Keratinocyte (primary cell): ENCODE measurements at places on chromosomes 7 and 10.

- peak; percentile 15 for DNase-seq
Measured at GRCh38 chr7:81469869-81470723, 299.8 kb downstream of the HGF start.

DNA sequence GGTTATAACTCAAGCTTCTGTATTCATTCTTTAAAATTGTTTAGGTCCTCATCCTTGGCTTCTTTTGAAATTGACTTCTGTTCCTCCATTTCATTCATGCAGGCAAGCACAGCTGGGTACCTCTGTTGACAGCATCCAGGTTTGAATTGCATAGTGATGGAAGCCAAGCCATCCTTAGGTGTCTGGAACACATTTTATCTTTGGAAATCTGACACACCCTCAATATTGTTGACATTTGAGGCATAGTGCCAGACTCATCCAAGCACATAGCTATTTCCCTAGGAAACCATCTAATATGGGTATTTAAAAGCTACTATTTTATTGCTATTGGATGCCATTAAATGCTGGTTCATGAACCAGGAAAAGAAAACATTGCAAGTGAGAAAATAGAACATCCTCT, 142.1 kb upstream of the PTPRZ1 start:
- no peak for DNase-seq

- DNase-seq, result no peak
Measured at GRCh38 chr7:464454-465401, 54.9 kb downstream of the PDGFA start.

DNA sequence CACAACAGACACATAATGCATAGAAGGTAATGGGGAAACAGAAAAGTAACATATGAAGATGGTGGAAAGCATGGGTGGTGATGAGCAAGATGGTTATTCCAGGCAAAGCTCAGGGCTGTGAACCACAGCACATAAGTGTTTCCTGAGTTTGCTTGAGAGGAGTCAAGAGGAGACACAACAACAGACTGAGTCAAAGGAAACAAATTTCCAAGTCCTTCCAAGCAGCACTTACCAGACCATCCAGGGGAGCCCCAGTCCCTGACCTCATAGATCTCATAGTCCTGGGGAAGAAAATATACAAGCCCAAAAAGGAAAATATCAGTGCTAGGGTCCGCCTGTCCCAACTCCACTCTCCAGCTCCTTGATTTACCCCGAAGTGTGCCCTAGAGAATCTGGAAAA, 216.6 kb upstream of the FZD1 start:
- DNase-seq, result no peak

DNA sequence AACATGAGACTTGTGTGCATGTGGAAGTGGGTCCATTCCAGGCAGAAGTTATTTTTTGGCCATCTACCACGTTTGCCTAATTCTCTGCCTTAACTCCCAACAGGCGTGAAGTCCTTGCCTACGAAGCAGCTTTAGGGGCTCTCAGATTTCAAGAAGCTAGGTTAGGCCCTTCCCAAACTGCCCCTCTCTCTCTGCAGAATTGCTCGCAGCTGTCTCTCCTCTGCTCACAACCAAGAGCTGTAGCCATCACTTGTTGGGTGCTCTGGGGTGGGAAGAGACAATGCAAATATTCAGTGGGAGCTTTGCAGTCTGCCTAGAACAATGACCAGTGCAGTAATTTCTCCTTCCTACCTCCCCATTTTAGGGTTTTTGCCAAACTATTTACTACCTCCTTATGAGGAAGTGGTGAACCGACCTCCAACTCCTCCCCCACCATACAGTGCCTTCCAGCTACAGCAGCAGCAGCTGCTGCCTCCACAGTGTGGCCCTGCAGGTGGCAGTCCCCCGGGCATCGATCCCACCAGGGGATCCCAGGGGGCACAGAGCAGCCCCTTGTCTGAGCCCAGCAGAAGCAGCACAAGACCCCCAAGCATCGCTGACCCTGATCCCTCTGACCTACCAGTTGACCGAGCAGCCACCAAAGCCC, 24.9 kb downstream of the CYP17A1 start:
- DNase-seq, result no peak

GRCh38 chr7:124323597-124323996, 290.7 kb upstream of the TMEM229A start:
- no peak for DNase-seq

- DNase-seq, result no peak
Measured at GRCh38 chr10:34187201-34187600, 627.9 kb downstream of the PARD3 start.

DNA sequence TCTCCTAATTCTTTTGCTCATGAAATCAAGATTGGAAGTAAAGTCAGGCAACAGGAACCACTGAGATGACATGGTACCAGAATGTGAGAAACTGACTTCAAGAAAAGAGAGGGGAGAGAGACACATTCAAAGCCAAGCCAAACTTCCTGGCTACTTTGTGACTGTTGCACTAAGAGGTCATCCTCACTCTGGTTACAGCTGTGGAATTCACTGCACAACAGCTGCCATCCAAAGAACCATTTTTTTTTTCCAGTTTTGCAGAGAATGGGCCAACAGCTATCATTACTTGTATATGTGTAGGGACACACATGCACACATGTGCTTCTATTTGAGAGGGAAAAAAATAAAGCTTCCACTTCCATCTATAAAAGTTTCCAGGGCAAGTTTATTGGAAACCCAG, 203.5 kb downstream of the GLI3 start:
- no peak for DNase-seq

DNA sequence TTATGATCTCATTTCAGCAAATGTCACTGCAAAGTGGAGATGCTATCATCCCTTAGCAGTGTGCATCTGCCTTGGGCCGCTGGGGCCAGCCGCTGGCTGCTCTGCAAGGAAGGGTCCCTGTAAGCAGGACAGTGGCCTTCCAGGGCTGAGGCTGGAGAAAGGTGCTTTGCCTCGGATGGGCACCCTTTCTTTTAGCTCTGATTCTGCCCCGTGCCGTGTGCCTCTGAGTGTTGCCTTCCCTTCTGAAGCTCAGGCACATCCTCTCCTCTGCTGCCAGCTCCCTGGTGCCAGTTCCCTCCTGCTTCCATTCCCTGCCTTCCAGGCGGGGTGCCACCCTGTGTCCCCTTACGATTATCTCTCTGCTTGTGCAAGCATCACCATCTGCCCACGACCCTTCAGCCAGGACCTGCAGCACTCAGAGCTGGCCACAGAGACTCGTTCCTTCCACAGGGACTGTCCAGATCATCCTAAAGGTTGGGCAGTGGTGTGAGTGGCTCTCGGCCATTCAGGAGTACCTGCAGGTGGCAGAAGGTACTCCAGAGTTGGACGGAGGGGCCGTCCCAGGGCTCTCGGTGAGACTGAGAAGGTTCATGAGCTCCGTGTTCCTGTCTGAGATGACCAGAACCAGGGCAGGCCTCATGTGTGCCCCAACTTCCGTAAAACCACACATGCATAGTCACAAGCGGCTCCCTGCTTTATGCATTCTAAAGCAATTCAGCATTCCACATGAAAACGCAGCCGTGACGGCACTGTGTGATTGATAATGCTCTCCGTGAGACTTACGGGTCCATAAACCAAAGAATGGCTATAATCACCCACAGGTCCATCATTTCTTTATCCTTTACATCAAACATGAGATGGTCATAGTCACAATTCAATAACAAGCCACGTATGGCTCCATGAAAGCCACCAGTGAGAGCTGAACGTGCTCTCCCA, 371.4 kb downstream of the DNAJB6 start:
- DNase-seq, result no peak

DNA sequence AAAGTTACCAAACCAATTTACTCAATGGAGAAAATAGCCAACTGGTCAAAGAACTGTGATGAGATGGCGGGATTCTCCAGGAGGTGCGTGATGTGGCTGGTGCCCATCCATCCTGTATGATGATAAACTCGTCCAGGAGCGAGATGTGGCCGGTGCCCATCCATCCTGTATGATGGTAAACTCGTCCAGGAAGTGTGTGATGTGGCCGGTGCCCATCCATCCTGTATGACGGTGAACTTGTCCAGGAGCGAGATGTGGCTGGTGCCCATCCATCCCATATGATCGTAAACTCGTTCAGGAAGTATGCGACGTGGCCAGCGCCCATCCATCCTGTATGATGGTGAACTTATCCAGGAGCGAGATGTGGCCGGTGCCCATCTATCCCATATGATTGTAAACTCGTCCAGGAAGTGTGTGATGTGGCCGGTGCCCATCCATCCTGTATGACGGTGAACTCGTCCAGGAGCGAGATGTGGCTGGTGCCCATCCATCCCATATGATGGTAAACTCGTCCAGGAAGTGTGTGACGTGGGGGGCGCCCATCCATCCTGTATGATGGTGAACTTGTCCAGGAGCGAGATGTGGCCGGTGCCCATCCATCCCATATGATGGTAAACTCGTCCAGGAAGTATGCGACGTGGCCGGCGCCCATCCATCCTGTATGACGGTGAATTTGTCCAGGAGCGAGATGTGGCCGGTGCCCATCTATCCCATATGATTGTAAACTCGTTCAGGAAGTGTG, 496.2 kb downstream of the DNAJB6 start:
- no peak for DNase-seq
